Choroid plexus epithelial cell (primary cell): ENCODE measurements at places on chromosomes 5 and 9.

- no peak for DNase-seq
Measured at GRCh38 chr5:80656425-80656824, 1.6 kb upstream of the DHFR start.

GRCh38 chr9:133056533-133056932 lies 5.2 kb upstream of the CEL start:
- DNase-seq, result no peak

GRCh38 chr5:154589511-154589910 lies 111.5 kb upstream of the HAND1 start:
- DNase-seq, result no peak

GRCh38 chr9:134367791-134368490 lies 41.7 kb downstream of the RXRA start:
- DNase-seq, result no peak
